ENCODE measurements at places on chromosomes 7 and 10.

GRCh38 chr7:151384776-151385625 lies 24.8 kb downstream of the WDR86 start:
- DNase-seq: no peak

DNA sequence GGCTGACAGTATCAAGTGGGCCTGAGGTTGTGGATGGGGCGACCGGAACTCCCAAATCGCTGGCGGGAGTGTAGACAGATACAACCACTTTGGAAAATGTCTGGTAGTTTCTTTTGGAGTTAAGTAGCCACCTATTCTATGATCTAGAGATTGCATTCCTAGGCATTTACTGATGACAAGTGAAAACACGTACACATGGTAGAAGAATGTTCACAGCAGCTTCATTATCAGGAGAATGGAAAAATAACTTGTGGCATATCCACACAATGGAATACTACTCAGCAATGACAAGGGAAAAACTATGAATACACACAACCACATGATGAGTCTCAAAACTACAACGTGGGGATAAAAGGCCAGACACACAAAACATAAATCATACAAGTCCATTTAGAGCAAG lies 146.0 kb downstream of the MYOF start:
- no peak for DNase-seq

- DNase-seq: no peak
Measured at GRCh38 chr7:139643951-139644585, 120.6 kb downstream of the CLEC2L start.

GRCh38 chr7:90844421-90844820 lies 248.3 kb downstream of the CDK14 start:
- DNase-seq: no peak

DNA sequence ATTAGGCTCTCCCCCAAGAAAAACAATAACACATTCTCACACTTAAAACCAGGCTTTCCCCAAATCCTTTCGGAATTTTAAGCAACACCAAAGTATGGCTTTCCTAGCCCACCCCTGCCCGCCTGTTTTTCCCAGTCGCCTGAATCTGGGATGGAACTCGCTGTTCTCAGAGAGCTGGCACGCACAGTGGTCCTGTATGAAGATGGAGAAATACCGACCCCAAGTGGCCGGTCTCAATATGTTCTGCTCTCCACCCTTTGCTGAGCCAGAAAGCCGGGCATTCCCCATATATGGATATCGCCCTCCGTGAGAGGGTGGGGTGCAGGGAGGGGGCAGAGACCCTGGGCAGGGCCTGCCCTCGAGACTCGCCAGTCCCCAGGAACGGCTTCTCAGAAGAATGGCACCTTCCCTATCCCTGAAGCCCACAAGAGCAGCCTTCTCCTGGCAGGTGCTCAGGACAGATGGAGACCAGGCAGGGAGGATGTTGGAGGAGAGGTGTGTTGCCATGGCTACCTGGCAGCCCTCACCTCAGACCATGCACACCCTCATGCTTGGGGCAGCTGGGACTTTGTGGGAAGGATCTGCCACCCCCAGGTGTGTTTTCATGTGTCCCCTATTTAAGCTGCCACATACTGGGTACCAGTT lies 3.4 kb downstream of the TACR2 start:
- peak; percentile 68 for DNase-seq

DNA sequence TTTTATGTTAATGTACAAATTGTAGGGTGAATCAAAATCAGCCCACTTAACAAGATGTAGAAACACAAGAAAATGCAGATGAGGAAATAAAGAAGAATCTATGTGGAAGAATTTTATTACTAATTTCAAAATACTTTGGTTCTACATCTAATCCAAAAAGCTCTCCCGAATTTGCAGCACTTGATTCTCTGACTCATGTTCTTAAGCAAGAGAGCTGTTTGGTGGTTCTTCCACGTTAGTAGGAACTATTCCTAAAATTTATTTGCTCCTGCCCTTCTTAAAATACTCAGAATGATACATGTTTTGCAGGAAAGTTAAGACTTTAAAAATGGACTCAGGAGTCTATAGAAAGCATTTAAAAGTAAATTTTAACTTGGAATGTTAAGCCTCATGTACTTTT lies 91.8 kb downstream of the ZMYND11 start:
- DNase-seq: peak; percentile 32

DNA sequence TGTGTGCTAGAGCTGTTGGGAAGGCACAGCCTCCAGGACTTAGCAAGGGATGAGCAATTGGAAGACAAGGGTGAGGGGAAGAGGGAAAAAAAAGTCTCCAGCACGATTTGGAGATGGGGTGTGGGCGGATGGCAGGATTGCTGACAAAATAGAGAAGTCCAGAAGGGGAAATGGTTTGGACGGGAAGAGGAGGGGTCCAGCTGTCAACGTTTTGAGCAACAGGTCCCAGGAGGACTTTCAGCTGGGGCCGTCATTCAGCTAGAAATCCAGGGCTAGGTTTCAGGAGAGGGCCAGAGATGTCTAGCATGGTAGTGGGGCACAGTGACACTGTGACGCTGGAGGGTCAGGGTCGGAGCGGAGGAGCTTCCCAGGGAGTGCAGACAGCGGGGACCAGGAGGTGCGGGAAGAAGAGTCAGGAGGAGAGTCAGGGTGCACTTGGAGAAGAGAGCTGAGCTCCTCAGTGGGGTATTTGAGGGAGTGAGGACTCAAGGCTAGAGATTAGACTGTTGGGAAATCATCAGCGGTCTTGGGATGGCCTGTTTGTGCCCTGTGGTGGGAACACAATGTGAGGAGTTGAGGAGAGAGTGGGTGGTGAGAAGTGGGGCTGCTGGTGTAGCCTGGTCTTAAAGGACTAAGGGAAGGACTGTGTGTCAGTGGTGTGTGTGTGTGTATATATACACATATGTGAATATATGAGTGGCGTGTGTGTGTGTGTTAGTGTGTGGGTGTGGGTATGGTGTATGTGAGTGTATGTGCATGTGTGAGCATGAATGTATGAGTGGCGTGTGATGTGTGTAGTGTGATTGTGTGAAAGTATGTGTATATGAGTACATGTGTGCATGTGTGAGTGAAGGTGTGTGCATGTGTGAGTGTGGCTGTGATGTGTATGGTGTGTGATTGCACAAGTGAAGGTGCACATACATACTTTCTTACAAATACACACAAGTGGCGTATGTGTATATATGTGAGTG lies 3.8 kb downstream of the ZYX start:
- DNase-seq: no peak

DNA sequence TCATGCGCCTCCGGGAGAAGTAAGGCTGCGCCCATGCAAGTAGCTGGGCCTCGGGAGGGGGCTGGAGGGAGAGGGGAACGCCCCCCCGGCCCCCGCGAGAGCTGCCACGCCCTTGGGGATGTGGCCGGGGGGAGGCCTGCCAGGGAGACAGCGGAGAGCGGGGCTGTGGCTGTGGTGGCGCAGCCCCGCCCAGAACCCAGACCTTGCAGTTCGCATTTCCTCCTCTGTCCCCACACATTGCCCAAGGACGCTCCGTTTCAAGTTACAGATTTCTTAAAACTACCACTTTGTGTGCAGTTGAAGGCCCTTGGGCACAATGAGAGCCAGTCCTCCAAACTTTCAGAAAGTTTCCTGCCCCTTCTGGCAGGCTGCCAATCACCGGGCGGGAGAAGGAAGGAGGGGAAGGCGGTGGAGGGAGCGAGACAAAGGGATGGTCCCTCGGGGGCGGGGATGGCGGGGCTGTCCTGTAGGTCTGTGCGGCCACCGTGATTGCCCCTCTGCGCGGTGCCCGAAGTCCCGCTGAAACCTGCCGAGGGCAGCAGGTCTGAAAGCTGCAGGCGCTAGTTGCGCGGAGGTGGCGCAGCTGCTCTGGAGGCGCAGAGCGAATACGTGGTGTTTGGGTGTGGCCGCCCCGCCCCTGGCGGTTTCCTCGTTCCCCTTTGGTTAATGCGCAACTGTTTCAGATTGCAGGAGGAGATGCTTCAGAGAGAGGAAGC lies 2.1 kb downstream of the VIM start:
- DNase-seq: peak; percentile 76

- DNase-seq: no peak
Measured at GRCh38 chr10:126759531-126759930, 89.0 kb upstream of the C10orf90 start.

DNA sequence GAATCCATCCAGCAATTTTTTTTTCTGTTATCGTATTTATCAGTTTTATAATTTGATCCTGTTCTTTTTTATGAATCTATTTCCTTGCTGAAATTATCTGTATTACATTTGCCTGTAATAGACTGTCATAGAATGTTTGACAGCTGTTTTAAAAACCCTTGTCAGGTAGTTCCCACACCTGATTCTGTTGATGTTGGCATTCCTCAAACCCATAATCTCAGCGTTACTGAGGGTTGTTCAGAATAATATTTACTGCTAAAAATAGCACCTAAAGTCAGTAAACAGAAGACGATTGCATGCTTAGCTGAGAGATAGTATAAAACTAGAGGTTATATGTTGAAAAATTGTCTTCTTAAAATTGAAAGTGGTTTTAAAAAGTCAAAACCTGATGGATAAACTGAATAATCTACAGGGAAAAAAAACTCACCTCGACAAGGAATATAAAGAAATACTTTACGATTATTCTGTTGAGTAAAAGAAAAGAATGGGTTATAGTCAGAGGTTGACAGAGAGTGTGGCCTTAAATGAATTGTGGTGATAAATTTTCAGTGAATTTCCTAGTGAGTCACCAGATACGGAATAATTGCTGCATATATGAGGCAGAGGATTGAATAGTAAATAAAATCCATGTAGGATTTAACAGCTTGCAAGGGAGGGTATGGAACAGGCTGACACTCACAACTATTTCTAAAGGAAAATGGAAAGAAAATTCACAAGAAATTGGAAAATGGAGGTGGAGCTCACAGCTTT lies 824.1 kb upstream of the IGFBP3 start:
- peak; percentile 73 for DNase-seq

DNA sequence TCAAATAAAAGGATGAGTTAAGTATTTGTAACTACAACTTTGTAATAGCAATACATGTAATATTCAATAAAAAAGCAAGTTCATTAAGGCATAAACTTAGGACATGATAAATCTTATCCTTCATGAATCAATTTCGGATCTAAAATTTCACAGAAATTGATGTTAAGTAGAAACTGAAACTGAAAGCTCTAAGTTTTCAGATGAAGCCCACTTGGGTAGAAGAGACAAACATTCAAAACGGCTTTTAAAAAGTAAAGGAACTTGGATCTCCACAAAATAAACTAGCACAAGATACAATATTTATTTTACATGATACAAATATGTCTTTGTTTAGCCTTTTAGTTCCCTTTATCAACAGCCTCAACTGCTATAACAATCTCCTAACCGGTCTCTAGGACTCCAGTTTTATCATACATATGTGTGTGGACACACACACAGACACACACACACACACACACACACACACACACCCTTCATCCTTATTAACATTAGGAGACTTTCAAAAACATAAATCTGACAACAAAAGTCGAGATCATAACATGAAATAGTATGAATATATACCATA lies 83.7 kb downstream of the USP6NL start:
- DNase-seq: no peak

GRCh38 chr7:51702673-51703072 lies 386.1 kb upstream of the COBL start:
- DNase-seq: no peak

- DNase-seq: no peak
Measured at GRCh38 chr7:114084002-114084471, 165.2 kb upstream of the PPP1R3A start.

DNA sequence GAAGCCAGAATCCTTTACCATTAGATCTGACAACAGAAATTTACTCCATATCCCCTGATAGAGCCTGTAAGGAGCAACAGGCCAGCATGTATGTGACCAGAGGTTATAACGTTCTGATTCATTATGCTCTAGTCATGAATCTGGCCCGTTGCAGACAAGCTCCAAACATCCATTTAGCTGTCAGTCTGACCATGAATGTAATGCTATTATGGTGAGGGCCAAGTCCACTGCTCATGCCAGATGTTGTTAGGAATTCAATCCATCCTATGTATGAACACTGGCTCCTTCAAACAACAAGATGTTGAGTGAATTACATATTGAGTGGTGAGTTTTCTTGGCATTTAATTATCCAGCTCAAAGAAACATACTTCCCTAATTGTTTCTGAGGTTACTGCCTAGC lies 610.1 kb upstream of the ANKRD30A start:
- DNase-seq: peak; percentile 63

GRCh38 chr7:7136466-7137381 lies 45.6 kb upstream of the C1GALT1 start:
- DNase-seq: no peak

- no peak for DNase-seq
Measured at GRCh38 chr10:62946278-62946677, 130.1 kb upstream of the EGR2 start.

- no peak for DNase-seq
Measured at GRCh38 chr7:157652161-157652953, 315.6 kb downstream of the DNAJB6 start.

GRCh38 chr10:63125459-63125858 lies 7.7 kb upstream of the NRBF2 start:
- DNase-seq: no peak

GRCh38 chr7:143372070-143372469 lies 9.1 kb upstream of the ZYX start:
- DNase-seq: no peak

DNA sequence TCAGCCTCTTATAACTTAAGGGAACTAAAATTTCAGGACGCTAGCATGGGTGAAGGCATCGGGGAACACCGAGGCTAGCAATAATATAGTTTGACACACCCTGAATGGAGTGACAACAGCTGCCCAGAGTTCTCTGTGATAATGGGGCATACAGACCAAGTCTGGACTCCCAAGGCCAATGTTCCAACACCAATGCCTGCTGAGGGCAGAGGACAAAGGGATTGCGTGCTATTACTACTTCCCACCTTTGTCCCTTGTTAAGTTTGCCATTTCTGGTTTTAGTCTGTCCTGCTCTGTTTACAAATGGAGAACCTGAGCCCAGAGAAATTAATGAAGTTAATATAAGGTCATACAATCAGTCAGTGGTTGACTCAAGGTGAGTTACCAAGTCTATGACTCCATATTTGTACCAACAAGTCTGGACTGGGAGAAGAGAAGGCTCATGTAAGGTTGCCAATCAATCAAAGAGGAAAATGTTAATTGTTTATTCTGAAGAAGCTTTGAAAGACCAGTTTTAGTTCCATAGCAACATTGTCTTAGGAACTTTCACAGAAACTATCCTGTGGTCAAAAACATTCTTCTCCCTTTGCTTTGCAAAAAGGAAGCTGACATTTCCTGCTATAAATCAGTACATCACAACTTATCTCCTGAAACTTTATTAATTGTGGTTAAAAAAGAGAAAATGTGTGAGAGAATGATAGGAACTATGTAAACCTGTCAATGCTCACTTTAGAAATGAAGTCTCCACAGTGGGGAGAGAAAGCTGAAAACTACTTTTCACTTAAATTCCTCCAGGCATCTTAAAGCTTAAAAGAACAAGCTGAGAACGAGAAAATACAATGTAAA lies 74.5 kb downstream of the CCDC6 start:
- no peak for DNase-seq

GRCh38 chr7:150370612-150371071 lies 2.0 kb downstream of the REPIN1 start:
- peak; percentile 45 for DNase-seq

DNA sequence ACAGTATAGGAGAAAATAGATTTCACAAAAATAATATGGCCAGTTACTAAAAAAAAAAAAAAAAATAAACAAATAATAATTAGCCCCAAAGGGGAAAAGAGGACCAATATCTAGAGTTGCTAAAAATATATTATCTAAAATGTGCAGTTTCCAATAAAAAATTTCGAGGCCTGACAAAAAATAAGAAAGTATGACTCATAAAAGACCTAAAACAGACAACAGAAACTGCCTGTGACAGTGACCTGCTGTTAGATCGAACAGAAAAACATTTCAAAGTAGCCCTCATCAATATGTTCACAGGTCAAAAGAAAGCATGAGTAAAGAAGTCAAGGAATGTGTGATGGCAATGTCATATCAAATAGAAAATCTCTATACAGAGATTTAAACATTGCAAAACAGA lies 11.8 kb upstream of the TSPAN12 start:
- no peak for DNase-seq
